Natural killer cell (primary cell): ENCODE measurements at places on chromosomes 1 and 21.

DNA sequence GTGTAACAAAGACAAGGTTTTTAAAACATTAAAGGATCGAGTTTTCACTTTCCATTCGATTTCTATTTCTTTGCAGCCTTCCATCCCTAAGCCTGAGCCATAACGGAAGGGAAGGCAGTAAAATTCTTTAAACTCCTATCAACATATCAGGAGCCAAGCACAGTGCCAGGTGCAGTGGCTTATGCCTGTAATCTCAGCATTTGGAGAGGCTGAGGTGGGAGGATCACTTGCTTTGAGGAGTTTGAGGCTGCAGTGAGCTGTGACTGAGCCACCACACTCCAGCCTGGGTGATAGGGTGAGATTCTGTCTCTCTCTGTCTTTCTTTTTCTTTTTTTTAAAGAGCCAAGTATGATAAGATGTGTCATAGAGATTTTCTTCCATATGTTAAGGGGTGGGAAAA is 217.5 kb upstream of the GREM2 start:
- no peak for DNase-seq

DNA sequence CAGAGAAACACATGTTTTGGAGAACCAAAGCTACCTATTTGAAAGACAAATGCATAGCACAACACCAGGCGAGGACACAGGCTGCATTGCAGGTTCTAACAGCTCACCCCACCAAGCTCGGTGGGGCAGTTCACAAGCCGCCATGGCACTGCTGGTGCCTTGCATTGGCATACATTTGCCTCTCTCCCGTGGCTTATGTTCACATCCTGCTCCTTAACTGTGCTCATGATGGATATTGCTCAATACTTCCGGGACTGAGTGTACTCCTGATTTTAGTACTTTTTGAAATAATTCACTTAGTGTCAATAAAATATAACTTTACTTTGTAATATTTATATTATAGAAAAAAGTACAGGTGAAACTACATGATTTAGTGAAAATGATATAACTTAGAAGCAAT is 1187.4 kb upstream of the NCAM2 start:
- DNase-seq, result no peak

DNA sequence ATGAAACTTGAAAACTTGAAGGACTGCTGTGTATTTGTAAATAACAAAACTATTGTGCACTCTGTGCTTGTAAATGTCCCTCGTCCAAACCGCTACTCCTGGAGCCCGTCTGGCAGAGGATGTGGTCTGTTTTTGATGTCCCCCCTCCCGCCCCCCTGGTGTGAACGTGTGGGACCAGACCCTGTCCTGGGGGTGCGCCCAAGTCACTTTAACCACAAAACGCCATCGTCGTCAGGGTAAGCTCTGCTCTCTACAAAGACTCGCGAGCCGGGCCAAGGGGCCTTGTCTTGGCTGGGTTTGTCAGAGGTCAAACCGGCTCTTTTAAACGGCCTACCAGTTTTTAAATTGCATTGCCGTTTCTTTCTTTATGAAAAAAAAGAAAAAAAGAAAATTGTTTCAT is 87.4 kb upstream of the TMEM51 start:
- peak; percentile 50 for DNase-seq

GRCh38 chr1:94560333-94560732 is 18.8 kb upstream of the F3 start:
- DNase-seq, result no peak

DNA sequence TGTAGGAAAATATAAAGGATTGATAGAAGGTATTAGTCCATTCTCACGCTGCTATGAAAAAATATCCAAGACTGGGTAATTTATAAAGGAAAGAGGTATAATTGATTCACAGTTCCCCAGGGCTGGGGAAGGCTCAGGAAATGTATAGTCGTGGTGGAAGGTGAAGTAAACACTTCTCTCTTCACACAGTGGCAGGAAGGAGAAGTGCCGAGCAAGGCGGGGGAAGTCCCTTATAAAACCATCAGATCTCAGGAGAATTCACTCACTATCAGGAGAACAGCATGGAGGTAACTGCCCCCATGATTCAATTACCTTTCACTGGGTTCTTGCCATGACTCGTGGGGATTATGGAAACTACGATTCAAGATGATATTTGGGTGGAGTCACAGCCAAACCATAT is 1806.0 kb downstream of the MRPL39 start:
- no peak for DNase-seq

DNA sequence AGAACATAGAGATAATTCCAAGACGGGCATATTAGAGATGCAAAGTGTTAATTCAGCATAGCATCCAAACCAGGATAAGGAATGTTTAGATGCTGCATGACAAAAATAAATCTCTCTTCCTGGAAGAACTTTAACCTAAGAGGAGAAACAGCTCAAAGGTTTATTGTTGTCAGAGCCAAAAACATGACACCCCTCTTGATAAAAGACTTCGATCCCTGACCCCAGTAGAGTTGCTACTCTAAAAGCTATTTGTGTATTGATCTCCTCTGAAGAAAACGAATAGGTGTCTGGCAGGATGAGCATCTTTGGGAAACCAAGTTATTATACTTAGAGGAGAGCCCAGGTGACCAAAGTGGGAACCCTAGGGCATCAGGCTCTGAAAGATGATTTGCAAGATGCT is 158.1 kb downstream of the PIGK start:
- DNase-seq, result no peak

DNA sequence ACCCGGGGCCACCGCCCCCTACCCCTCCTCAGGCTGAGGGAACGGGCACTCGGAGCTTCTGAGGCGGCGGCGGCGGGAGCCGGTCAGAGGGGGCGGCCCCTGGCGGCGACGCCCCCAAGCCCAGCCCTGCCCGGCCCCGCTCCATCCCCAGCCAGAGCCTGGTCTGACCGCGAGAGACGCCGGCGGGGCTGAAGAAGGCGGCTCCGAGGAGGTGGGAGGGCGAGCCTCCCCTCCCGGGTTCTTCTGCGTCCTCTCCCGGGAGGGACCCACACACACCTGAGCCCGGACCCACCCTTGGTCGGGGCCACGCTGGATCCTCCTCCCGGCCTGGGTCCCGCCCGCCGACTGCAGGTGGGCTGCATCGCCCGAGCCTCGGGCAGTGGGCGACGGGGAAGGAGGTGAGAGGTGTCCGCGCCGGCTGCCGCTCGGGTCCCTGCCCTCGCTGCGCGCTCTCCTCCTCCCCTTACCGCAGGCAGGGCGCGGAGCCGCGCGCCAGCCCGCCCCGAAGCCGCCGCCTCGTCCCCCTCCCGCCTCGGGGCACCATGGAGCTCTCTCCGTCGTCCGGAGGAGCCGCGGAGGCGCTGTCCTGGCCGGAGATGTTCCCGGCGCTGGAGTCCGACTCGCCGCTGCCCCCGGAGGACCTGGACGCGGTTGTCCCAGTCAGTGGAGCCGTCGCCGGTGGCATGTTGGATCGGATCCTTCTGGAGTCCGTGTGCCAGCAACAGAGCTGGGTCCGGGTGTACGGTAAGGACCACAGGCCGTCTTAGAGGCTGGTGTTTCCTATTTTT is at the start of gene RASAL2:
RASAL2 (plus strand) TSS at position 154 of the 788 bp plus-strand sequence; CDS start at position 543, 389 bp downstream.
- DNase-seq, result no peak

GRCh38 chr1:17780916-17781315 is 25.8 kb downstream of the ACTL8 start:
- DNase-seq, result no peak

GRCh38 chr1:219340796-219341195 is 167.1 kb downstream of the LYPLAL1 start:
- no peak for DNase-seq

GRCh38 chr1:165234149-165234548 is 122.4 kb downstream of the LMX1A start:
- no peak for DNase-seq

DNA sequence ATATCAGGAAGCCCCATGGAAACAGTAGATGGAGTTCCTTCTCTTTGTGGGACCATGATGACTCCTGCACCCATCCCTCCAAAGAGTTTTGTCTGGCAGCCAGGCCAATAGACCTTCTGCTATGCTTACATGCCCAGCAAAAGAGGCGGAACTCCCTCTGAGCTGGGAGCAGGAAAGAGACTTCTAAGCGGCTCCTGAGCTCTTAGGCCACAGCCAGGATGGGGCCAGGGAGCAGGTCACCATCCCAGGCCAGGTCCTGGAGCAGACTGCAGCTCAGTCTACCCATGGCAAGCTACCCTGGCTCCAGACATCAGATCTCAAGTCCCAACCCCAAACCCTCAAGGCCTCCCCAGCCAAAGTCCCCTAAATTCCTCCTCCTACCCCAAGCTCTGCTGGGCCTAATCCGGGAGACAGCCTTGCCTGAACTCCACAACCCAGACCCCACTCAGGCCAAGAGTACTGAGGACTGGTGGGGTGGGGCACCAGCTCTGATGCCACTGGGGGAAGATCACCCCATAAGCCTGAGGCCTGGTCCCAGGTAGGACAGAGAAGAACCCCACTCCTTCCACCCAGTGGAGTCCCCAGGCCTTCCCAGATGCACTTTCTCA is 387.9 kb downstream of the MATN1 start:
- no peak for DNase-seq

DNA sequence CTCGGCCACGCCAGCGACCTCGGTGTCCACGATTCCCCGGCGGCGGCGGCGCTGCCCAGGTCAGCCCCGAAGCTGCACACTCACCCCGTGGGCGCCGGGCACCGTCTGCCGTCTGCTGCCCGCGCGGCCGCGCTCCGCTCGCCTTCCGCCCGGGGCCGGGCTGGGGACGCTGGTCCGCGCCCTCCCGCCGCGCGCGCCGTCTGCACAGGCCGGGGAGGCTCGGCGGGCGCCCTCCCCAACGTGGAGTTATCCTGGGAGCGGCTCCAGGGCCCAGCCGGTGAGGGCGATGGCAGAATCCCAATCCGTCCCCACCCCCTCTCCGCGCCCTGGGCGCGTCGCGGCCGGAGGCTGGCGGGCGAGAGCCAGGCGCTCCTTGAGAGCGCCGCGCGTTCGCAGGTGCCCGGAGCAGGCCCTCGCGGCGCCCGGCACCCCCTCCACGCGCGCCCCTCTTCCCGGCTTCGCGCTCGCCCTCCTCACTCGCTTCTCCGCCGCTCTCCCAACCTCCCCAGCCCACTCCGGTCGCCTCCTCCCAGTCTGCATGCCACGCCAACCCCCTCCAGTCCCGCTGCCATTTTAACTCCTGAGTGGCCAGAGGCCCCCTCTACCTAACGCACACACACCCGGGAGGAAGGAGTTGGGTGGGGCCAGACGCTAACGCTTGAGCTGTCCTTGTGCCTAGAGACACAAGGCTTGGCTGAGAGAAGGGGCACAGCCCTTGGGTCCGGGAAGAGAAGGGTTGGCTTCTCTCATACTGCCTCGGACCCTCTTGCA is at the start of gene LRRN2:
LRRN2 (minus strand) TSS at position 503 of the 771 bp plus-strand sequence. CDS start 65,746 bp downstream, outside the sequence.
- no peak for DNase-seq

DNA sequence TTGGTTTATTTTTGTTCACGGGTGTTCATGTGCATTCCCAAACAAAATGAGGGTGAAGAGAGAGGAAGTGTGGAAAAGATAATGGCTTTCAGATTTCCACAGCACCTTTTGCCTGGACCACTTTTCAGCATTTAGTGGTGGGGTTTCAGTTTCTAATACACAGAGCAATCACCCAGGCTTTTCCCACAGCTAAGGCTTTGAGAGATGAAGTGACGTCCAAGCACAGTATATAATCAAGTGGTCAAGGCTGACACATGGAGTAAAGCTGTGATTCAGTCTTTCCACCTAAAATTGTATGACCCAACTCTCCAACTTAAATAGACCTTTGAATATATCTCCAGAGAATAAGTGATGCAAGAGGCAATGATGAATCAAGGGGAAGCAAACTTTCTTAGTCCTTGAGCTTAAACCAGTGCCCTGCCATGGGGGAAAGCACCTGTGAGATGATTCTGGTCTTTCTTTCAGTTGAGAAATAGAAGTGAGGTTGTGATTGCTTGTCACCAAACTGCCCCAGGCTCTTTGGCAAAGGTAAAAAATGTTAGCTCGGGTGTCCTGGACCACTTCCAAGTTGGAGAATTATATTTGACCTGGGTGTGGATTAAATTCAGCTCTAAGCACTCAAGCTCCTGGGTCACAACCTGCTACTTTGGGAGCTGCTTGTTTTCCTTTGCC is 2.4 kb upstream of the PIK3R3 start:
- DNase-seq, result peak; percentile 9

- DNase-seq, result no peak
These were observed 40.9 kb upstream of the BEND5 start for GRCh38 chr1:48817505-48818114.

DNA sequence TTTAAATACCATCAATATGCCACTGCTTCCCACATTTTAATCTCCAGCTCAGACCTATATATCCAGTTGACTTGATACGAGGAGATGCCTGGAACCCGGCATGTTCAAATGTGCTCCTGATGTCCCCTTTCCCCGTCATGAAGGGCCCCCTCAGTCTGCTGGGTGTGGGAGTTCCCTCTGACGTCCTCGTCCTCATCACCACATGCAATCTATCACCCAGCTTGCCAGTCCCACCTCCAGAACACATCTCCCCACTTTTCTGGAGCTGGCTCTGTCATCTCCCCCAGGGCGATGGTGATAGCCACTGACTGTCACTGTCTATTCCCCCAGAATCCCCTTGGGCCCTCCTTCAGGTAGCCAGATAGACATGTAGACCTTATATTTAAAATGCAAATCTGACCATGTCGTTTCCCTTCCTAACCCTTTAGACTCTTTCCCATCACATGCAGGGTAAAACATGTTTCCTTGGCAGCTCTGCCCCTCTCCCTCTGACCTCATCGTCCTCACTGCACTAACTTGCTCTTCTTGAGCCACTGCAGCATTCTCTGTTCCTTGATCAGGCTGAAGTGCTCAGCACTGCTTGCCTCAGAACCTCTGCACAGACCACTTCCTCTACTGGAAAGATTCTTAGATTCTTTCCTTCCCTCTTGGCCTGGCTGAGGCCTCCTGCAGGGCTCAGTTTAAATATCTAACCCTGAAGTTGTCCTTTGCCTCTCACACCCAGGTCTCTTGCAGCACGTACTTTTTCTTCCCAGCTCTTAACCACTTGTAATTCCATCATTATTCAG is 7.4 kb downstream of the AZIN2 start:
- DNase-seq, result peak; percentile 30

DNA sequence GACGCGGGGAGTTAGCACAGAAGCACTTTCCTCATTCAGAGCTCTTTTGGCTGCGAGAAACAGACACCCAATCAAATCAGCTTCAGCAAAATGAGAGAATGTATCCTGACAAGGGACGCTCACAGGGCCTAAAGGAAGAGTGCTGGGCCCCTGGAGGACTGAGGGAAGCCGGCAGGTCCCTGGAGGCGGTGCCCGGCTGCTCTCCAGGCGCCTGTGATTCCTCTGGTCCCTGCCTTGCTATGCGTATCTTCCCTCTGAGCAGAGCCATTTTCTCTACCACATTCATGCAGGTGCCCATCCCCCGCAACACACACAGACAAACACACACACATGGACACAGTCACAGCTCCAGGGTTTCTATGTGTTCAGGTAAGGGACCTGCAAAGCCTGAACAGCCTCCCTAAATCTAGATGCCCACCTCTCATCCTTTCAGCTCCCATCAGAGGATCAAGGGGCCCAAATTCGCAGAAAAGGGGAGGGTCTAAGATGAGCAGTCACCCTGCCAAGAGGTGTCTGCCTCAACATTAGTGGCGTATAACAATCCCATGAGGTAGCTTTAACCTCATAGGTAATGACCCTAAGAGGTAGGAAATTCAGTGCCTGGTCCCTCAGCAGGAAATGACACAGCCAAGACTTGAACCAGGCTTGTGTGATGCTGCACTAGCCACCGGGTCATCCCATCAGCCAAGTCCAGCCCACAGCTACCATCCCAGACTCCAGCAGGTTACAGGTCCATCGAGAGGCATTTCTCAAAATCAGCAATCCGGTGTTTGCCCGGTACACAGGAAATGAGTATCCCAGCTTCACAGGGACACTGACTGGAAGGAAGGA is 29.0 kb downstream of the PTAFR start:
- DNase-seq, result no peak
